ENCODE measurements at places on chromosomes 2 and 18.

DNA sequence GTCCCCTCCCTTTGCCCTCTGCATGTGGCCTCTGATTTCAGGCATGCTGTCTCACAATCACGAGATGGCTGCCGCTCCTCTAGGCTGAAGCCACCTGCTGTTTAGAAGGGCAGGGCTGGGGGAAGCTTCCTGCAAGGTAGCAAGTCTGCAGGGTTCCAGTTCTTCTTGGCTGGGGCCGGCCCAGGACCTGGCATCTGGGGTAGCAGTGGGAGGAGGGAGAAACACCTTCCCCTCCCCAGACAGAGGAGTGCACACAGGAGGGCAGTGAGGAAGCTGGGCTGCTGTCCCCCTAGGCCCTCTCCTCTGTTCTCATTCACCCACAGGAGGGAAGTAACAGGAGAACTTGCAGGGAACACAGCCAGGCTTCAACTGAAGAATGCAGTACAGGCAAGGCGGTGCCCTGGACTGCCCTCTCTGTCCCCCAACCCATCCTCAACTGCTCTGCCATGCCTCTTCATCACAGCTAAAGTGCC lies 345.9 kb upstream of the HS6ST1 start:
- DNase-seq, result no peak

DNA sequence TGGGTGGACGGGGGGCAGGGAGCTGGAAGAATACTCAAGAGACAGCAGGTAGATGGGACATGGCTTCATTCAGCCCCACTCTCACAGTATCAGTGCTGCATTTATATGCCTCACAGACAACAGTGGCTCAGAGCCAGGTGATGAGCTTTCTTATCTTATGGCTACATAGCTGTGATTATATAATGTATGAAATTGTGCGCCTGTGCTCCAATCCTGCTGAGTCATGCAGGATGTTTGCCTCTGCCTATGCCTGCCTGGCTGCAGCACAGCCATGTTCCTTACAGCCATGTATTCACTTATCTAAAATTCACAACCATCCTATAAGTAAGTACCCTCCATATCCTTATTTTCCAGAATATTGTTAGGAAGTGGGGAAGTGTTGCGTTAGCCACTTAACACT lies 37.7 kb upstream of the RNF103 start:
- DNase-seq, result no peak

- DNase-seq, result no peak
These were observed 92.9 kb upstream of the CSRNP3 start for GRCh38 chr2:165376571-165376975.

GRCh38 chr2:46066116-46066515 lies 231.1 kb upstream of the EPAS1 start:
- DNase-seq, result no peak

DNA sequence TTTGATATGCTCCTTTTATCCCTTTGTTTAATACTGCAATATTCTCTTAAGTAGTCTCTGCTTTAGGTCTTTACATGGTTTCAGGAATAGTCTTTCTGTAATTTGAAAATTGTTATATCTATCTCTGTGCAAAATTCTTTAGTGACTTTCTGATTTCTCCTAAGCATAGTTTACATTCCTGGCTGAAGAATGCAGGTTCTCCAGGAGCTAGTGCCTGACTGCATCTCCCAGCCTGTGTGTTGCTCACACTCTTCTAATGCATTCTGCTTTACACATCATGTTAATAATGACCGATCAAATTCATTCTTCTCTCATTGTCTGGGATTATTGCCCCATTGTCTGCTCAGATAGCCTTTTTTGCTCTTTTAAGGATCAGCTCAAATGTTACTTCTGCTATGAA lies 1349.2 kb downstream of the DSC3 start:
- no peak for DNase-seq

DNA sequence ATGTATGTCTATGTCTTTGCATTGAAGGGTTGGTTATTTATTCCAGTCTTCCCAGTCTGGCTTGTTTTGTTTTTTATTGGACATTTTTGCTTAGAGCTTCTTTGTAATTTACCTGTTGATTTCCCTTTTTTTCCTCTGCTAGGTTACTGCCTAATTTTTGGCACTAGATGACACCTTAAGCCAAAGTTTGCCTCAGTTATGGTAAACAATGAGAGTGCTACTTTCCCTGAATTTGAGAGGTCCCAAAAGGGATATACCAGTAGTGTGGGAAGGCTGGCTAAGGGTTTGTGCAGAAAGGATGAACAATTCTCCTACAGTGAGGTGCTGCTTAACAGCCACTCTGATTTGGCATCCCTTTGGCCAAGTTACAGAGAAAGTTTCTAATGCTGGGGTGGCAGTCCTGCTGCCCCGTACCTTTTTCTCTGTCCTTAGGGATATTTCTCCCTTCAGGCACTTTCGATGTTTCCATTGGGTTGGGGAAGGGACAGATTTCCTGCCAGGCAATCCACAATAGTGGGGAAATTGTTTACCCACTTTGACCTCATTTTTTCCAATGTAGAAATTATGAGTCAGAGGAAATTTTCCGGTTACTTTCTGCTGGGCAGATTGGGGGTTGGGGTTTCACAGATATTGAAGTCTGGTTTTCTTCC lies 354.9 kb downstream of the PTPRM start:
- DNase-seq, result peak; percentile 44
